RPMI7951 (cell line): ENCODE measurements at places on chromosomes 1 and 21. TPM values are rescaled to one million over a fixed set of nuclear protein-coding genes. Genes with fewer than 3 reads are reported as not detected.
A peak's percentile ranks its signal among the peaks of the same experiment; 100 is the strongest.

NR1I3 gene
- not detected in 2 replicates for total RNA-seq

- DNase-seq = no peak
Observed at GRCh38 chr1:79895573-79895972, 889.0 kb upstream of the ADGRL4 start.

GRCh38 chr1:117695796-117696490 is 90.1 kb downstream of the TENT5C start:
- peak; percentile 57 for DNase-seq

DNA sequence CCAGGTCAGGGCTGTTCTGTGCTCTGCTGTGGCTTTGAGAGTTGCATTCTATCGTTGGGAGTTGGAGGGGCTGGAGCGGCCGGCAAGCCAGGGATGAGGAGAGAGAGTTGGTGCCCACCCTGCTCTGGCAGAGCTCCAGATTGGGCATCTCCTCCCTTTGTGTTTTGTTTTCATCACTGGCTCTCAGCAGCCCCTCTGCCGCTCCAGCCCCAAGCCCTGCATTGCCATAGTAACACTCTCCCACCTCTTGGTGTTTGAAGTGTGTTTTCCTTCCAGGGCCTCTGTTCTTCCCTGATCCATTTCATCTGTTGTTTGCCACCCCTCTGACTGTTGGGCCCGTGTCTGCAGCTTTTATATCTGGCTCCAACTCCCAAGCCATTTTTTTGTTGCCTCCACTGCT is 152.7 kb downstream of the URB2 start:
- DNase-seq = no peak

BLZF1 gene
- total RNA-seq = 27.6 and 32.3 TPM in 2 replicates

PPFIA4 gene
- 2.4 and 4.5 TPM in 2 replicates for total RNA-seq

- DNase-seq = no peak
Observed at GRCh38 chr1:187306710-187307415, 478.1 kb downstream of the PLA2G4A start.

MAB21L3 gene
- total RNA-seq = not detected in 2 replicates

ABCG1 gene
- total RNA-seq = not detected in 2 replicates

DNA sequence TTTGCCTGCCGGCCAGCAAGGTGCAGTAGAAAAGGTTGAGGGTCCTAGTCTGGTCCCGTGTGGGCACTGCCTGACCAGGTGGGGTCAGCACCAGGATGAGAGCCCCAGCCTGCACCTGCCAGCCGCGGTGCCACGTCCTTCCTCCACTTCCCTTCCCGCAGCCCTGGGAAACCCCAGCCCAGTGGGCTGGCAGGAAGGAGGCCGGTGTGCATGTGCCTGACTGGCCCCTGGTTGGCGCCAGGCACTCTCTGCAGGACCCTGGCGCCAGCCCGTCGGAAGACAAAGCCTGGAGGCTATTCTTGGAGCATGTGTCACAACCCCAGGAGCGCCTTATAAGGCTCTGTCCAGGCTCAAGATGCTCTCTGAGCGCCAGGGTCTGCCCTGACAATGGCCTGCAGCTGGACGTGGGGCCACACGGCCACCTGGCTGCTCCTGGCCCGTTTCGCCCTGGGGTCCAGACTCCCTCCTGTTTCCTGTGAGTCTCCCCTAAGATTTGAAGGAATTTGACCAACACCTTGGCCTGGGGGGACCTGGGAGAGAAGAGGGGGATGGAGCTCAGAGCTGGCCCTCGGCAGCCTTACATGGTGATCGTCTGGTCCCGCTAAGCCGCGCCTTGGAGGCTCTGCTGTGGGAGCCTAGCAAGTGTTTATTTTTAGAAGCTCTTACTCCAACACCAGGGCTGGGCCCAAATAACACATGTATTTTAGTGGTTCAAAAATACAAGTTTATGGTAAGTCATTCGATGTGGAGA is 31.9 kb upstream of the POFUT2 start:
- peak; percentile 97 for DNase-seq

- DNase-seq = no peak
Observed at GRCh38 chr1:66275083-66275482, 258.9 kb upstream of the SGIP1 start.

PADI2 gene
- total RNA-seq = 2.9 and 4.1 TPM in 2 replicates

- peak; percentile 98 for DNase-seq
Observed at GRCh38 chr21:41957991-41958766, 4.4 kb upstream of the C2CD2 start.

OR14A16 gene
- total RNA-seq = not detected in 2 replicates

DNA sequence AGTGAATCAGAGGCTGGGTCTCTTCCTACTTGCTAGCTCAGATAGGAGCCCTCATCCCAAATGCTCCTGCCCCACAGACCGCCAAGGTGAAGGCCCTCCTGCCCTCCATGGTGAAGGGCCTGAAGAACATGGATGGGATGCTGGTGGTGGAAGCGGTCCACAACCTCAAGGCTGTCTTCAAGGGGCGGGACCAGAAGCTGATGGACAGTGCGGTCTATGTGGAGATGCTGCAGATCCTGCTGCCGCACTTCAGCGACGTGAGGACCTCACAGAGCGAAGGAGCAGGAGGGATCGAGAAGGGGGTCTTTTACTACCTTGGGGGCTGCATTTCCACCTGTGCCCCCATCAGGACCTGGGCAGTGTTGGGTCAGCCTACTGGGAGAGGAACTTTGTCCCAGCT is 14.6 kb upstream of the TTC4 start:
- no peak for DNase-seq

DNA sequence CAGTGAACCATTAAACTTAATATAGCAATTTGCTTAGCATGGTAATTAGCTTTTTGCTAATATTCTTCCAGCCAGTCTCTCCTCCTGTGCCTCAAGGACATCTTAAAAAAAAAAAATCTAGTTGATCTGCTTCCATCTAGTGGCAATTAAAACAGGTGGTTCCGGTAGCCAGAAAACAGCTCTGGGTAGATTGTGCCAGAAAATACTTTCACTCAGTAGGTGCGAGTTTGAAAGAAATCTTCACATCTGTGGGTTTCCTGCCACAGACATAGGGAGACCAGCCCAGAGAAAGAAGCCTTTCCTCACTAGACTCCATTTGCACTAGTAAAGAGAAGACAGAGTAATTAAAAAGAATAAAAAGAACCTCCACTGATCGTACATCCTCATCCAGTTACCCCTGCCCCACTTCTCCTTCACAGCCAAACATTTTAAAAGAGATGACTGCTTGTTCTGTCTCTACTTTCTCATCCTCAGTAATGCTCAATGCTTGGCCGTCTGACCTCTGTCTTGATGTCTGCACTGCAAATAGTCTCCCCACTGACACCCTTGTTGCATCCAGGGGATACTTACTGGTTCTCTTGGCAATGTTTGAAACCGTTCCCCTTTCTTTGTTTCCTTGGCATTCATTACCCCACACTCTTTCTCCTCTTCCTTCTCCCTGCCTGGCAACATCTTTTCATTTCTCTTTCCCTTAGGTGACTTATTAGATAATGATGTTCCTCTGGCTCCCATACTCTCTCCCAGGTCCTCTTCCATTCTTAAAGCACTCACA is 16.9 kb downstream of the SELL start:
- no peak for DNase-seq

HPCA gene
- total RNA-seq = not detected in 2 replicates

DNA sequence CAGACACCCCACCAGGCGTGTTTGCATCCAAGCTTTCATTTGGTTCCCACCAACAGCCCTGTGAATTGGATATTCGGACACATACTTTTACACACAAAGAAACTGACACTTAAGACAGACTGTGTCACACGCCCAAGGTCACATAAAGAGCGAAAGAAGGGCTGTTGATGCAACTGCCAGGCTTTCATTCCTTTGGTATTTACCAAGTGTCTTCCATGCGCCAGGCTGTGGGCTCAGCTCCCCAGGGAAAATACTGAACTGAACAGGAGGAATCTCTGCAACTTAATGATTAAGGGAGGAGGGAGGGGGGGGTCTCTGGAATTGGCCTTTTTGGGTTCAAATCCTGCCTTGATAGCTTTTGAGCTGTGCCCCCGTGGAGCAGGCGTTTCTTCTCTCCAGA is 122.8 kb downstream of the ACTL8 start:
- peak; percentile 45 for DNase-seq

- no peak for DNase-seq
Observed at GRCh38 chr1:210586771-210587170, 258.1 kb downstream of the HHAT start.

DNA sequence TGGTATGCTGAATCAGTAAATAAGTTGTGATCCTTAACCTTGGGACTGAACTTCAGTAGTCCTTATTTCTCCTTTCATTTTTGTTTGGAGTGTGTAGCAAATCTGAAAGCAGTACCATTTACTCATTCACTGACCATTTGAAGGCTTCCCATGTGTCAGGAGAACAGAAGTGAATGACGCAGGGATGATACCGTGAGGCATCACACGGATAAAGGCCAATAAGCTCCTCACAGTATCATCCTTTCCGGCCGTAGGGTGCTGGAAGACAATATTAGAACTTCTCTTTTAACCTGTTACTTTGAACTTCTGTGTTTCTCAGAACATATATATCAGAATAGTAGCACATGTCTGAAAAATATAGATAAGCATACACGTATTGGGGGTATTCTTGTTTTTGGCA is 21.3 kb downstream of the BACH1 start:
- DNase-seq = no peak

GRCh38 chr1:198788561-198789064 is 149.8 kb downstream of the PTPRC start:
- peak; percentile 10 for DNase-seq

GRCh38 chr21:17428484-17428869 is 84.4 kb upstream of the CXADR start:
- no peak for DNase-seq

DNA sequence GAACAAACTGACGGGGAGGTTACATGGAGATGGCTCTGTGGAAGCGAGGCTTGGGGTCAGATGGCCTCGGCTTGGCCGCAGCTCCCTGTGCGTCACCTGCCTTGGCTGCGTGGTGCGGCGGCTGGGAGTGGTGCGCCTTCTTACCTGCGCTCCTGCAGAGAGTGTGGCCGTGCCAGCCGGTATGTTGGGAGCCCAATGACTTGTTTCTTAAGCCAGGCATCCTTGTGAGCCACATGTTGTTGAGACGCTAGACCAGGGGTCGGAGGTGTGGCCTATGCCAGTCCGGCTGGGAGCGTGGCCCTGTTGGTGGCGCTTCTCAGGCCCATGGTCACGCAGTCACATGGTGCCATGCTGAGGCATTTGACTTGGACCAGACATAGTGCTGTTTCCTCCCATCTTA is 10.5 kb downstream of the SLX9 start:
- no peak for DNase-seq

GBP4 gene
- total RNA-seq = 0.60 and 0.78 TPM in 2 replicates

PTGFRN gene
- 76.1 and 101 TPM in 2 replicates for total RNA-seq

- DNase-seq = no peak
Observed at GRCh38 chr1:244318512-244318911, 133.2 kb downstream of the ADSS2 start.

- DNase-seq = no peak
Observed at GRCh38 chr1:22862752-22863151, 109.9 kb downstream of the LACTBL1 start.

DNA sequence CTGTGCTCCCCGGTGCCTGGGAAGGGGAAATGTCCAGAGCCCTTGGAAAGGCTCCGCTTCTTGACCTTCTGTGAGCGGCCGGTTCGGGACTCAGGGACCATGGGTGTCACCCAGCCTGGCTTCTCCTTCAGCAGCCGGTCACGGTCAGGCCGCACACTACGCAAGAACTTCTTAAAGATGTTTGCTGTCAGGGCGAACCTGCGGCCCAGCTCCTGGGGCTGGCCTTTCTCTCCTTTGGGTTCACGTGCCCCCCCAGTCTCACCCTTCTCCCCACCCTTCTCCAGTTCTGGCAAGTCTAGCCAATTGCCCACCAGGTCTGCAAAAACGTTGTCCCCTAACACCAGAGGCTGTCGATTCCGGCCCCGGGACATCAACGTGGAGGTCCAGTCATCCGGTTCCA is 12.1 kb downstream of the INKA2 start:
- no peak for DNase-seq

- no peak for DNase-seq
Observed at GRCh38 chr21:34075091-34075425, 1.7 kb downstream of the MRPS6 start.

KCNE1 gene
- not detected in 2 replicates for total RNA-seq

GRCh38 chr1:38926091-38926490 is 15.5 kb downstream of the RHBDL2 start:
- DNase-seq = no peak

GRCh38 chr1:231419738-231420298 is 2.3 kb downstream of the EGLN1 start:
- DNase-seq = no peak

DNA sequence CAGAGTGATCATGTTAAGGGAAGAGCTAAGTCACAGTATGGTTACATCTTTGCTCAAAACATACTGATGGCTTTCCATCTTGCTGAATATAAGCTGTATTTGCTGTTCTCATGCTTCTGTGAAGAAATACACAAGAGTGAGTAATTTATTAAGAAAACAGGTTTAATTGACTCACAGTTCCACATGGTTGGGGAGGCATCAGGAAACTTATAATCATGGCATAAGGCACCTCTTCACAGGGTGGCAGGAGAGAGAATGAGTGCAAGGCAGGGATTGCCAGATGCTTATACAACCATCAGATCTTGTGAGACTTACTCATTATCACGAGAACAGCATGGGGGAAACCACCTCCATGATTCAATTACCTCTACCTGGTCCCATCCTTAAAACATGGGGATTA is 24.4 kb upstream of the RGS5 start:
- DNase-seq = no peak

DNA sequence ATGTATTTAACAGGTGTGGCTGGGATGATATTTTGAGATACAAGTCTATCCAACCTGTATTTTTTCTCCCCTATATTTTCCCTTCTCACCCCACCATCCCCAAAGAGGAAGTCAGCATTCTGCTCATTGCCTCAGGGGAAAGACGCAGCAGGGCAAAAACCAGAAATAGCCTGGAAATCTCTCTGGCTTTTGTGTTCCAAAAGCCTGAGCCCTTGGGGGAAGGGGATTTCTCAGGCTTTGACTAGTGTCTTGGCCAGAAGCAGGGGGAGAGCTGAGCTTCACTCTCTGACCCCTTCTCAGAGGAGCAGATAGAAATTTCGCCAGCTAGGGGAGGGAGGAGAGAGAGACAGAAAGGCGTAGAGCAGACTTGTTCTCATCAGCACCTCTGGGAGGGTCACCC is 244.7 kb downstream of the RRAGC start:
- DNase-seq = no peak

- DNase-seq = peak; percentile 98
Observed at GRCh38 chr1:59477286-59477685, 180.4 kb downstream of the FGGY start.

GRCh38 chr1:98659879-98660278 is 1.6 kb upstream of the SNX7 start:
- DNase-seq = no peak

GRCh38 chr1:213186168-213186567 is 135.1 kb downstream of the RPS6KC1 start:
- DNase-seq = no peak

DNA sequence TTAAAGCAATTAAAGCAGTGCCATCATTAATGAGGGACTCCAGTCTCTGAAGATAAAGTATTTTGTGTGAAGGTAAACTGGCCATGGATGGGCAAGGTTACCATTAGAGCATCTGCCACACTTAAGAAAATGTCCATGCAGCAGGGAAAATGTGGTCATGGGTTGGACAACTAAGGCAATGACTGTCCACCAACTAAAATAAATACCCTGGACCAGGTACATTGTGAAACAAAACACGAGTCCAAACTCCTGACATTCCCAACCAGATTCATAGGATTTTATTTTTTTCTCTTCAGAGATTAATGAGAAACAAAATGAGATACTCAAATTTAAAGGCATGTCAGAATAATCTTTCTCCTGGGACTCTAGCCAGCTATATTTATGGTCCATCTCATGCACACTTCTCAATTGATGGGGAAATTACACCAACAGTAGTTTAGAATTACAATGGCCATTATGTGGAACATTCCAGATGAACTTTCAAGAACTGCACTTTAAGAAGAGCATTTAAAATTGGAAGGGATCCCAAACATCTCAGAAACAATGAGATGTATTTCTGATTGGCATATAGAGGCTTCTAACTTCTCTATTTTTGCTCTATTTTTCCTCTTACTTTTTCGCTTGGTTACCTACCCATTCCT is 8.1 kb downstream of the GBP7 start:
- no peak for DNase-seq
